ENCODE measurements at places on chromosomes 2 and 18.

- no peak for DNase-seq
These were observed 54.2 kb upstream of the MAPRE3 start for GRCh38 chr2:26916128-26916692.

DNA sequence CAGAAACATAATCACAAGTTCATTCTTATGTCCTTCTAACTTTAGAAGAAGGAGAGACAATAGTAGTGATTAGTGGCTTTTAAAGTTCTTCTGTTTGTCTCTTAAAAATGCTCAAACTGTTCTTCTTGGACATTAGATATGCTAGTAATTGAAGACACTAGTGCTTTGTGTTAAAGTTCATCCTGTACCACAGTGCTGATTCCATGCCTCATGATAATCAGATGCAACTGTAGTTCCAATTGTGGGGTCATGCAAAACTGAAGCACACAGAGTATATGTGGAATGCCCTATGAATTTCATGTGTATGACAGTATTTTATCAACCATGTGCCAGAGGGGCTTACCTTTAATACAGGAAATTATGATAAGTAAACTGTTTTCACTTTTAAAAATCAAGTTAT lies 11.4 kb upstream of the KCNJ13 start:
- no peak for DNase-seq

- DNase-seq, result no peak
These were observed 60.5 kb downstream of the CDH7 start for GRCh38 chr18:65811307-65811706.

GRCh38 chr2:195711478-195711877 lies 54.5 kb downstream of the SLC39A10 start:
- no peak for DNase-seq

DNA sequence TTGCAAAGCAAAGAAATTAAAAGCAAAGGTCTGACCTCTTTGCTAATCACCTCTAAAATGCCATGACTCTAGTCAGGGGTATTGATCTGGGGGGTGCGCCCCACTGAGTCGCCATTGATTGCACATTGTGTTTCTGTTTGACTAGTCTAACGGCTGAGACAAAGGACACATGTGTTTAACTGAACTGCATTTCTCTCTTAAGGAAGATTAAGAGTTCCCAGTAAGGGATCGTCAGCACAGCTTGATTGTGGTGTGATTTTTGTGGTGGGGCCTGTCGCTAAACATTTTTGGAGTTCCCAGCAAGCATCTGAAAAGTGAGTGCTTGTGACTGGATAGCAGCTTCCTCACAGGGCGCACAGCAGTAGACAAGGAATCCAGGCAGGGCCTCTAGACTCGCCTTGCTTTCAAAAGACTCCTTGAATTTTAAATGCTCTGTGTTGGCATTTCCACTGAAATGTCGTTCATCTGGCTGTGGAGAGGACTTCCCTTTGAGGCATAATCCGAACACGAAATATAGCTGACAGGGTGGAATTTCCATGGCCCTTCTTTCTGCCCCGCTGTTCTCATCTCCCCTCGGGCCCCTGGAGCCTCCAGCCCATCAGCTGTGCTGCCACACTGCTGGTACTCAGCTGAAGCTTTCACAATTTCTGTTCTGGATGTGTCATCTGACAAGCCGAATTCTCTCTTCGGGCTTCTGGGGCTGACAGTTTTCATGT lies 126.3 kb downstream of the FAM168B start:
- no peak for DNase-seq

DNA sequence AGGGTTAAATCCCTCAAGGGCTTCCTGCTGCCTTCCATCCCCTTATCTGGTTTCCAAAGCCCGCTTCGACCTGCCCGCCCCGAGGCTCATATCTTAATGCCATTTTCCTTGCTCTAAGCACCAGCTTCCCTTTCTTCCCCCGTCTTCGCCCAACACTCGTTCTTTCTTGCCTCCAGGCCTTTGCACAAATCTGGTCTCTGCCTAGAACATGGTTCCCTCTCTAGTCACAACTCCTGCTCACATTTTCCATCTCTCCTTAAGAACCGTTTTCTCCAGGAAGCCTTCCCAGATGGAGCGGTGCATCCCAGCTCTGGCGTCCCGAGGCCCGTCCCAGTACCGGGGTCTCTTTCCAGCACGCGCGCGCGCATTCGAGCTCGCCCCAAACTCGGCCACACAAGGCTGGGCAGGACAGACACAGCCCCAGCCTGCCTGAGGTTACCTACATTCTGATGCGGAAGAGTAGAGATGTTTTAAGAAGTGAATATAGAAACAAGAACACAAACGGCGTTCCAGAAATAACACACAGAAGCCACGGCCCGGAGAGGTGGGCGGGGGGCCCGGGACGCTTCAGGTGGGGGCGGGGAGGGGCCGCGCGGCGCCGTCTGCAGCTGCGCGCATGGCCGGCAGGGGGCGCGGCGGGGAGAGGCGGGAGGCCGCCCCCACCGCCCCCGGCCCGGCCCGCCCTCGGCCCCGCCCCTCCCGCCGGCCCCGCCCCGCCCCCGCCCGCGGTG lies at the start of gene DGKD:
Gene DGKD (plus strand): TSS at position 726 of the 731 bp plus-strand sequence. CDS start 25 bp downstream, outside the sequence.
- no peak for DNase-seq

- DNase-seq, result no peak
These were observed 206.4 kb upstream of the ID2 start for GRCh38 chr2:8475349-8476031.

GRCh38 chr2:131394147-131394931 lies 30.4 kb upstream of the RAB6D start:
- no peak for DNase-seq

- DNase-seq, result peak; percentile 76
These were observed 24.8 kb downstream of the GALM start for GRCh38 chr2:38690499-38691420.

DNA sequence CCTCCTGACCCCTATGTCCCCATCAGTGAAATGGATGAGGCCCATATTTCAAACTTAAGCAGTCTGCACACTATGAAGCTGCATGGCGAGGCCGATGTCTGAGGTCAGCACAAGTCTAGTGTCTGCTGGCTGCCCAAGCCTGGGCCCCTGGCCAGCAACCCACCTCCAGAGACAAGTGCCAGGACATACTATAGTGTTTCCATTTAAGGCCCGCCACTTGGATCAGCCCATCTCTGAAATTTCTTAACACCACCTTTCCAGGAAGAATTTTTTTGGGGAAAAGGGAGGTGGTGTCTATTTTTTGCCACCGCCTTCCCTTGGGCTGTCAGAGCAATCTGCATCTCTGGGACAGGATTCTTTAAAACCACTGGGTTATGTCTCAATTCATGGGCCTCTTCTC lies 1.8 kb downstream of the ACVR1 start:
- DNase-seq, result no peak

- no peak for DNase-seq
These were observed 172.0 kb downstream of the SLC4A10 start for GRCh38 chr2:161796192-161796591.

- DNase-seq, result no peak
These were observed 316.9 kb upstream of the THSD7B start for GRCh38 chr2:136448432-136448831.

GRCh38 chr18:13894531-13894930 lies 20.8 kb downstream of the MC2R start:
- DNase-seq, result no peak

DNA sequence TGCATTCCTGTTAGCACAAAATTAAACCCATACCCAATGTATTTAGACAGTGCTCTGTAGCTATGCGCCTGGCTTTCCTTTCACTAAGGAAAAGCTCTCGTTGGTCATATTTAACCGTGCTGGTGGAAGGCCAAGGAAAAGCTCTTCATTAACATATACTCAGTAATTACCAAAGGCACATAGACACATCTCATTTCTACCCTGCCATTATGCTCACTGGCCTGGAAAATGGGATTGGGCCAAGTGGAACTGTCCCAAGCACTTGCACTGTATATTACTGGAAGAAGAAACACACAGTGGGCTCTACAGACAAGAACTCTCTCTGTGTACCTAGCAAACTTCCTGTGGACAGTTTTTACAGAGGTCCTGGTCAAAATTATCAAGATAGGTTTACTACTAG lies 274.4 kb downstream of the ERBB4 start:
- DNase-seq, result no peak

- peak; percentile 95 for DNase-seq
These were observed 65.7 kb downstream of the SPRED2 start for GRCh38 chr2:65366595-65367125.

GRCh38 chr2:106073678-106074406 lies 120.3 kb downstream of the UXS1 start:
- no peak for DNase-seq

- DNase-seq, result no peak
These were observed 221.9 kb upstream of the SIX3 start for GRCh38 chr2:44719562-44719961.

GRCh38 chr2:154556146-154556545 lies 142.3 kb upstream of the KCNJ3 start:
- DNase-seq, result no peak

- DNase-seq, result no peak
These were observed 8.9 kb downstream of the GDF7 start for GRCh38 chr2:20675701-20676352.

DNA sequence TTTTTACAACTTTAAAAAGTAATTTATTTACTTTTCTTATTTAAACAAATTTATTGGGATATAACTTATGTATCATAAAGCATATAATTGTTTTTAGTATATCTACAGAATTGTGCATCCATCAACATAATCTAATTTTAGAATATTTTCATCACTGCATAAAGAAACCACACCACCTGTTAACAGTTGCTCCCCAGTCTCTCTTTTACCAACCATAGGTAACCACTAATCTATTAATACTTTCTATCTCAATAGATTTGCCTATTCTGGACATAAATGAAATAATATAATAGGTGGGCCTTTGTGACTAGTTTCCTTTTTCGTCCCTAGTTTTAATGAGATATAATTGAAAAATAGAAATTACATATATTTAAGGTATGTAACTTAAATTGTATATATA lies 90.6 kb downstream of the ADAM23 start:
- DNase-seq, result no peak

DNA sequence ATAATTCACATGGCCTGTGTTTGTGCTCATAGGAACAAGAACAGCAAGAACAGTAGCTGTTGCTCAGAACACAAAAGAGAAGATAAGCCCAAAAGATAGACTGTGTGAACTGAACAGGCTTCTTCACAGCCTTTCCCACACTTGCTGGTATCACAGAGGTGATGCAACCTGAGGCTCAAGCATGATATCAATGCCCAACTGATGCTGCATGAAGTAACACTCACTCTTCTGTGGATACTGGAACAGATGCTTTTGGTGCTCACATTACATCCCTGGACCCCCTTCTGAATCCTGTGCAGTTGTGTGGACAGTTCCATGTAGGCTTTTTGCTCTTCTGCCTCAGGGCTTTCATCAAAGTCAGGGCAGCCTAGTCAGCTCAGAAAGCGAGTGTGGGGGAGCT lies 88.4 kb upstream of the RND3 start:
- no peak for DNase-seq

GRCh38 chr18:31261792-31262582 lies 56.0 kb upstream of the DSG1 start:
- DNase-seq, result no peak

DNA sequence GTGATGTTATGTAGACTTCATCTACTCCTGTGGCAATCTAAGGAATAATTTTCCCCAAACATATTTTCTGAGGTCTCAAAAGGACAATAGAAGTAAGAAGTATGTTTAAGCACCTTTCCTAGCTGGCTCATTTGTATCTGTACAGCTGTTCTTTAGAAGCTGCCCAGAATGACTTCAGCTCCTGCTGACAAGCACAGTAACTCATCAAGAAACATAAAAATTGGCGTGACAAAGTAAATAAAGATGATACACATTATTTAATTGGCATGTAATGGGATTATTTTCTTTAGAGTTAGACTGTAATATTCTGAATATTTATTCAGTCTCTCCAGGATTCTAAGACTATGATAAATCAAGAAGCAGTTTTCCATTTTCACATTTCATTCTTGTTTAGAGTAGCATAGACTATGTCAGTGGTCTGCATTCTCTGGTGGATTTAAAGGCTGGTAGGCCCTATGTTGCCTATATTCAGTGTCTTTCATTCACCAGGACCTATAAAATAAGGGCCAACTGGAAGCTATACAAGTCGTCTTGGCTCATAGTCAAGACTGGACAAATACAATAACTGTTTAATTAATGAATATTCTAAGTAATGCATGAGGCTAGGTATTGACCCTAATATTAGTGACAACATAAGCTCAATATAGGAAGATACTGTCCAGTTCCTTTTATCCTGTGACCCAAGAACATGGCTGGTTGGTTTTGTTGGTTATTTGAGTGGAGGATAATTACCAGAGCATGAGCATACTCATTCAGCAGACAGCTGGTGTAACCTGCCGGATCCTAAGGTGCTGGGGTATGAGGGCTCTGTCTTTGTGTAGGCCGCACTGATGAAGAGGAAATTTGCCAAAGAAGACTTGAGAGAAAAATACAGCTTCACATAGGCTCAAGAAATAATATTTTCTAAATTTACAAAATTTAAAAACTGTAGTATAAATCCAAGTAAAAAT lies 107.0 kb downstream of the PDE1A start:
- DNase-seq, result no peak

GRCh38 chr2:197809064-197809463 lies 4.7 kb downstream of the PLCL1 start:
- DNase-seq, result no peak

GRCh38 chr2:176132205-176133171 lies 3.0 kb downstream of the HOXD8 start:
- no peak for DNase-seq

GRCh38 chr2:240410004-240410403 lies 25.5 kb upstream of the GPC1 start:
- no peak for DNase-seq

DNA sequence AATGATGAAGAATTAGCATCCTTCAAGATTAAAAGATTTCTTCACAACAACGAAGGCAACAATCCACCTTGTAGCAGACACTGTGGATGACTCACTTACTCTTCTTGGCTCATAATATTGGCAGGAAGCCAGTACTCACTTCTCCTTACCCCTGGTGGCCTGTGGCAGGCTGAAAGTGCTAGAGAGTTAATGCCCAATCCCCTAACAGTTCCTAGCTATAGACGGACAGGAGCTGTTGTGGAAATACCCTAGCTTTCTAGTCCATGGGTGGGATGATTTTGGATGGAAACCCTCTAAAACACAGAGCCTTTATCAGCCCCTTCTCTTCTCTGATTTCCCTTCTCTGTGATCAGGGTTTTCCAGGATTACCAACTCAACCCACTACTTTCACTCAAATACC lies 128.6 kb upstream of the NYAP2 start:
- DNase-seq, result peak; percentile 29

DNA sequence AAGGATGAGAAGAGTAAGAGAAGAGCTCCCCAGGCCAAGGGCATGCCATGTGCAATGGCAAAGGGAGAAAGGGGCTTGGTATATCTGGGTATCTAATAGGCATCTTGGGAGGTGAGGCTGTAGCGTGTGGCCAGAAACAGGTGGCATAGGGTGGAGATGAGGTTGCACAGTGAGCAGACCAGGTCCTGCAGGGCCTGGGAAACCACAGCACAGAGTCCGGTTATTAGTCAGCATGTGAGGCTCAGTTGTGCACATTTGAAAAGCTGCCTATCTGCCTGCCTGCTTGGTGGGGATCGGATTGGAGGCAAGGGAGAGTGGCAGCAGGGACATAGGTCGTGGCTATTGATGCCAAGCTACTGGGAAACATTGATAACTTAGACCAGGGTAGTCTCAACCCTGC lies 190.6 kb downstream of the TPGS2 start:
- DNase-seq, result no peak

GRCh38 chr2:119734047-119734446 lies 25.7 kb upstream of the PTPN4 start:
- DNase-seq, result no peak

- DNase-seq, result no peak
These were observed 59.2 kb downstream of the TGFA start for GRCh38 chr2:70494293-70494886.

GRCh38 chr2:233414777-233415570 lies 60.7 kb downstream of the DGKD start:
- DNase-seq, result no peak
